Endothelial cell (in vitro differentiated cells): ENCODE measurements at places on chromosomes 4 and X. TPM values are rescaled to one million over a fixed set of nuclear protein-coding genes. Genes with fewer than 3 reads are reported as not detected.

GRCh38 chr4:61493470-61493869 is 293.3 kb downstream of the ADGRL3 start:
- H3K4me1 ChIP-seq, result peaks cover 9% of the 10 kb centered on the region
- no peaks in the 10 kb centered on the region for H3K36me3 ChIP-seq
- H3K27ac ChIP-seq, result peak overlapping the region; percentile 48
- H3K4me3 ChIP-seq, result no peak overlapping the region

- H3K4me1 ChIP-seq, result no peaks in the 10 kb centered on the region
- DNase-seq, result no peak
- no peak overlapping the region for H3K4me3 ChIP-seq
- no peak overlapping the region for H3K27ac ChIP-seq
These were observed 459.7 kb downstream of the INPP4B start for GRCh38 chr4:142386449-142386848.

DNA sequence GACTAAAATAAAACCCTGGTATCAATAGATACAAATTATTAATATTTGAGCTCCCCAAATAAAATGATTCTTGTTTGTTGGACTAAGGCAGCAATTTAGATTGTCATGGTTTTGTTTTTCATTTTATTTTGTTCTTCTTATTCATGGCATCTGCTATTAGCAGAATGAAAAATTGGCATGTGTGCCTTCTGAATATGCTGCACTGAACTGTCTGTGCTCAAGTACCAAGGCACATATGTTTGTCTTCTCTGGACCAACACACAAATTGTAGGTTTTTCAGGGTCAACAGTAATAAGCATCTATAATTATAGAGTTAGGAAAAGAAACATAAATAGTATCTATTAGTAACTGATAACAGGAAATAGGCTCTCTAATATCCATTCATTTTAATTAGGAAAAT is 121.1 kb downstream of the BANK1 start:
- H3K27me3 ChIP-seq, result no peaks in the 10 kb centered on the region
- H3K4me3 ChIP-seq, result no peak overlapping the region
- H3K36me3 ChIP-seq, result no peaks in the 10 kb centered on the region
- H3K4me1 ChIP-seq, result no peaks in the 10 kb centered on the region
- H3K27ac ChIP-seq, result no peak overlapping the region
- DNase-seq, result no peak

The AKAP17A gene
- total RNA-seq, result 25.9 TPM

GRCh38 chrX:115563633-115564162 is 2.7 kb downstream of the PLS3 start:
- H3K4me1 ChIP-seq, result no peaks in the 10 kb centered on the region
- no peak for DNase-seq
- H3K27ac ChIP-seq, result no peak overlapping the region
- no peaks in the 10 kb centered on the region for H3K36me3 ChIP-seq
- H3K27me3 ChIP-seq, result no peaks in the 10 kb centered on the region
- no peak overlapping the region for H3K4me3 ChIP-seq

DNA sequence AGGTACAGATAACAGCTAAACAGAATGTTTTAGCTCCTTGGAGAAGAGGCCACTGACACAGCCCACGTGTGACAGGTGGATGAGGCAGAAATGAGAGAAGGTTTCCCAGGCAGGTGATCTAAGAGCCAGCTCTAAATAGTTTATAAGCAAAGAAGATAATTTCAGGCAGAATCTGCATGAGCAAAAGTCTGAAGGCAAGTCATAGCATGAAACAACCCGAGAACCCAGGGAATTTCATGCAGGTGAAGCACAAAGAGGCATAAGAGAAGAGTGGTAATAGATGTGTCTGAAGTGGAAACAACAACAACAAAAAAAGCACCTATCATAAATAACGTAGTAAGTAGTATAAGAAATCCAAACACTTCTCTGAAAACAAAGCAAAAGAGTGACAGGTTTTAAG is 275.8 kb upstream of the CPEB2 start:
- H3K4me3 ChIP-seq, result no peak overlapping the region
- H3K27me3 ChIP-seq, result no peaks in the 10 kb centered on the region
- no peaks in the 10 kb centered on the region for H3K36me3 ChIP-seq
- H3K27ac ChIP-seq, result no peak overlapping the region
- H3K4me1 ChIP-seq, result no peaks in the 10 kb centered on the region
- no peak for DNase-seq

DNA sequence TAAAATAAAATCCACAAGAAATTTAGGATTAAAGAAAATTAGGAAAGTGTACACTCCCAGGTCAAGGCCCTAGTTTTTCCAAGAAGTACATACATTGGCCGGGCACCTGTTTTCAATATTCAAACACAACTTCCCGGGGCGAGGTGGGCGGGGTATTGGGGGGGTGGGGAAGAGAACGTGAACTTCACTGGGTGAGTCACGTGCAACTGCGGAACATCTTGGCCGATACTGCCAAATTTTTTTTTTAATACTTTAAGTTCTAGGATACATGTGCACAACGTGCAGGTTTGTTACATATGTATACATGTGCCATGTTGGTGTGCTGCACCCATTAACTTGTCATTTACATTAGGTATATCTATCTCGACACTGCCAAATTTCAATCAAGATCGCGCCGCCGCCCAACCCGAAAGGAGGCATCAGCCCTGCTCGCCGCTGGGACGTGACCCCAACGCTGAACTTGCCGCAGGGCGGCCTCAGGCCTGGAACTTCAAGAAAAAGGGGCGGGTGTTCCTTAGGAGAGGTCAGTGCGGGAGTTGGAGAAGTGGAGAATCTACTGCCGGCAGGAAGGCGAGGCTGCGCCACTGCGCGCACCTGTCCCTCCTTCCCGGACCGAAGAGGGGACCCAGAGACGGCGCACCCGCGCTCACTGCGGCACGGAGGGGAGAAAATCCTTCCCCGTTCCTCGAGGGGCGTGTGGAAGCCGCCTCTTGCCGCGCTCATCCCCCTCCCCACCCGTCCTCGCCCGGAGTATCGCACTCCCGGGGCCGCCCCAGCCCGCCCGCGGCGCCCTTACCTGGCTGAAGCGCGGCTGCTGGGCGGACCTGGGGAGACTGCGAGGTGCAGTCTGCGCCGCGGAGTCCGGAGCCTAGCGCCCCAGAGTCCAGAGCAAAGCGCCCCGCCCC is at the start of gene TEC:
TEC (minus strand) TSS at position 883 of the 905 bp plus-strand sequence. CDS start 41,224 bp downstream, outside the sequence.
- H3K36me3 ChIP-seq, result peaks cover 6% of the 10 kb centered on the region
- H3K4me3 ChIP-seq, result peak within 1 kb of the TSS; percentile 95
- DNase-seq, result peak; percentile 51
- peaks cover 5% of the 10 kb centered on the region for H3K4me1 ChIP-seq
- H3K27ac ChIP-seq, result peak within 1 kb of the TSS; percentile 59

The CSAG2 gene
- not detected for total RNA-seq

The TEX28 gene
- not detected for total RNA-seq

- H3K27me3 ChIP-seq, result peaks cover 1% of the 10 kb centered on the region
- H3K4me1 ChIP-seq, result no peaks in the 10 kb centered on the region
- H3K36me3 ChIP-seq, result no peaks in the 10 kb centered on the region
These were observed 13.4 kb downstream of the NSDHL start for GRCh38 chrX:152844256-152844655.

The MAOB gene
- 0.10 TPM for total RNA-seq

The TMEM35A gene
- 2.6 TPM for total RNA-seq

The UGT2B15 gene
- total RNA-seq, result not detected

The FAM236B gene
- total RNA-seq, result not detected

- no peak overlapping the region for H3K27ac ChIP-seq
- H3K36me3 ChIP-seq, result no peaks in the 10 kb centered on the region
- peaks cover 3% of the 10 kb centered on the region for H3K4me1 ChIP-seq
- H3K4me3 ChIP-seq, result no peak overlapping the region
- peaks cover 2% of the 10 kb centered on the region for H3K27me3 ChIP-seq
These were observed 10.1 kb upstream of the VMA21 start for GRCh38 chrX:151386838-151387459.

DNA sequence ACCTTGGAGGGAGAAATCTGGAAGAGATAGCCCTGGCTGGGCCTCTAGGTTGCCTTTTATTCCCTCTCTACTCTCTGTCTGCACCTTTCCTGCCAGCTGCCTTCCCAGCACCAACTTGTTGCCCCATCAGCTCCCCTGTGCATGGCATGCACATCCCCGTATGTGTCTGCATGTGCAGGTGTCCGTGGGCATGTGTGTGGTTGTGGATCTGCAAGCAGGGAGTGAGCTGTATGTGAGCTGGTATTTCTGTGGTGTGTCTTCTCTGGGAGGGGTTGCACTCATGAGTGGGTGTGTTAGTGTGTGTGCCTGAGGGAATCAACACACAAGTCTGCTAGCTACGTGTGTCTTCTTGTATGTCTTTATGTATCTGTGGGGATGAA is 9.9 kb downstream of the L1CAM start:
- H3K36me3 ChIP-seq, result no peaks in the 10 kb centered on the region
- H3K4me3 ChIP-seq, result no peak overlapping the region
- no peak for DNase-seq
- H3K27me3 ChIP-seq, result peaks cover 6% of the 10 kb centered on the region

DNA sequence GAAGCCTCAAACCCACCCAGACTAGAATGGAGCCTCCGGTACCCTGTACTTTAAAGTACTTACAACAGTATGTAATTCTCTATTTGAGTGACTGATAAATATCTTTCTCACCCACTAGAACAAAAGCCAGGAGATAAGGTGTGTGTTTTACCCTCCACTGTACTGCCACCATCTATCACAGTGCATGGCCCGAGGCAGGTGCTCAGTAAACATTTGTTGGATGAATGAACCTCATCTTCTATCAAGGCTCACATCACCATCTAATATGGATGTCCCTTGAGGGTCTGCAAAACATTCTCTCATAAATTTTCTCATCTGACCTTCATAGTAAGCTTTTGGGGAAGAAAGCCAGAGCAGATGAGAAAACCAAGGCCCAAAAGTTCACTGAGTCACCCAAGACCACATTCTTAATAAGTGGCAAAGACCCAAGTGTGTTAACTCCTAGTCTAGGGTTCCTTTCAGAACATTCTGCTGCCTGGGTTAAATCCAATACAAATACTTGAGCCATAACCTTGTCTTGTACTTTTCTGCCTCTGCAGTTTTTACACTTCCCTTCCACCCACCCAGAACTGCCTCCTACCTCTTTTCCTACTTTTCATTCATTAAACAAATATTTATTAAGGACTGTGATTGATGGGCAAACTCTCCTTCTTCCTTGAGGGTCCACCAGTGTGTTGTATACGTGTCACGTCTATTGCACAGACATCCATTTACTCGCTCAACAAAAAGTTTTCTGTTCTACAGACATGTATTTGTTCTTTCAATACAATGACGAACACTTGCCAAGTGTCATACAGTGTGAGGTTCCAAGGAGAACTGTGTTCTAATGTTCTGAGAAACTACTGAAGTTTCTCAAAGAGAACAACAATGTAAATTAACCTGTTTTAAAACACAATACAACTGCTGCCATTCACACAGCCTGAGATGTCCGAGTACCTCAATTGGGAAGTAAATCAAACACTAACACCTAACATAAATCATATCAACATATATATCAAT is 35.7 kb downstream of the APBB2 start:
- peaks cover 20% of the 10 kb centered on the region for H3K4me1 ChIP-seq
- H3K36me3 ChIP-seq, result peaks cover 10% of the 10 kb centered on the region
- no peaks in the 10 kb centered on the region for H3K27me3 ChIP-seq
- no peak for DNase-seq
- no peak overlapping the region for H3K27ac ChIP-seq
- no peak overlapping the region for H3K4me3 ChIP-seq

- H3K4me1 ChIP-seq, result peaks cover 4% of the 10 kb centered on the region
- H3K4me3 ChIP-seq, result no peak overlapping the region
- no peak for DNase-seq
- H3K27me3 ChIP-seq, result no peaks in the 10 kb centered on the region
- H3K27ac ChIP-seq, result no peak overlapping the region
These were observed 75.8 kb upstream of the ATP6AP2 start for GRCh38 chrX:40504801-40505605.

DNA sequence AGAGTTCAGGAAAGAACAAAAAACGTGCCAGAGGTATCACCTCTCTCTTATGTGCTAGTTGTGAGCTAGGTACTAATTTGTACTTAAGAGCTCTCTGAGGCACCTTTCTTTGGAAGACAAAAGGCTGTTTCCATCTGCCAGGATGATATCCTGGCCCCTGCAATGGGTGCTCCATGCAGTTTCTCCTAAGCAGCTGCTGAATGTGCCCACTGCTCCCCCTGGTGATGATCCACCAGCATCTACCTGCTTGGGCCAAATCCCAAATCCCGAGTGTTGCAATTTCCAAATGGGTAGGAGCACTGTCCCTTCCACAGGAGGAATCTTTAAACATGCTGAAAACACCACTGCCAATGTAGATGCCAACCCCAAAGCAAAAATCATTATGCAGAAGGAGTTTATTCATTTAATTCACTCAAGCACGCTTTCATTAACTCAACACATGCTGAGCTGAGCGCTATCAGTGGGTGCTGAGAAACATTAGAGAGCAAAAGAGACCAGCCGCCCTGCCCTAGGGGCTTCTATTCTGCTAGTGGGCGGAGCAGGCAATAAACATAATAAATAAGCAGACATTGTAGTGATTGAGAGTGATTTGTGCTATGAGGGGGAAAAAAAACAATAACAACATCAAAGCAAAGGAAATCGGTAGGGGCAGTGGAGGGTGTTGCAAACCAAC is 69.6 kb upstream of the C4orf50 start:
- DNase-seq, result peak; percentile 72
- H3K4me3 ChIP-seq, result no peak overlapping the region
- peaks cover 10% of the 10 kb centered on the region for H3K4me1 ChIP-seq
- peaks cover 4% of the 10 kb centered on the region for H3K36me3 ChIP-seq
- peaks cover 4% of the 10 kb centered on the region for H3K27me3 ChIP-seq

The ATP1B4 gene
- not detected for total RNA-seq

The MAGEB2 gene
- not detected for total RNA-seq
